ENCODE measurements at places on chromosomes 2 and 18.

- DNase-seq, result no peak
These were observed 927.0 kb upstream of the CRIM1 start for GRCh38 chr2:35428548-35428947.

DNA sequence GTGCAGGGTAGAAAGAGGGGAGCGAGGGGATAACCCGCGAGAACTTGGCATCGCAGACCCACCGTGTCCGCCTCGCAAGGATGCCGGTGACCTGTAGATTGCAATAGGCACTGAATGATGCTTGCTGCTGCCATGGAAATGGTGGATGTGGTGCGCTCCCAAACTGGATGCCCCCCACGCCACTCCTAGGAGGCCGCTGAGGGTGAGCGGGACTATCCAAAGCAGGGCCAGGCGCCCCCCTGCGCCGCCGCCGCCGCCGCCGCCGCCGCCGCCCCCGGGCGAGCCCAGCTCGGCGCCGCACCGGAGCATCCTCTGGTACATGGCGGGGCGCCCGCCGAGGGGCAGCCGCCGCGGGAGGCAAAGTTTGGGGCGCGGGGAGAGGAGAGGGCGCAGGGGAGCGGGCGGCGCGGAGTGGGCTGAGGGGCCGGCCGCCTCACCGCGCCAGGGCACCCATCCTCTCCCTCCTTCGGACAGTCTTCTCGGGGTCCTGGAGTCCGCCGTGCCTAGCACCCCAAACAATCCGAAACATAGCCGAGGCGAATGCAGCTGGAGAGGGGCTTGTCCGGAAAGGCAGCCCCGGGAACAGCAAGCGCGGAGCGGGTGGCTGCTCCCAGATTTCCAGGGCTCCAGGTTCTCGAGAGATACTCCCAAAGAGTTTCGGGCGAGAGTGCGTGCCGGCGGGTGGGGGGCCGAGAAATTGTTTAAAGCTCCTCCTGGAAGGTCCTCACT, 685.1 kb downstream of the NRXN1 start:
- no peak for DNase-seq

DNA sequence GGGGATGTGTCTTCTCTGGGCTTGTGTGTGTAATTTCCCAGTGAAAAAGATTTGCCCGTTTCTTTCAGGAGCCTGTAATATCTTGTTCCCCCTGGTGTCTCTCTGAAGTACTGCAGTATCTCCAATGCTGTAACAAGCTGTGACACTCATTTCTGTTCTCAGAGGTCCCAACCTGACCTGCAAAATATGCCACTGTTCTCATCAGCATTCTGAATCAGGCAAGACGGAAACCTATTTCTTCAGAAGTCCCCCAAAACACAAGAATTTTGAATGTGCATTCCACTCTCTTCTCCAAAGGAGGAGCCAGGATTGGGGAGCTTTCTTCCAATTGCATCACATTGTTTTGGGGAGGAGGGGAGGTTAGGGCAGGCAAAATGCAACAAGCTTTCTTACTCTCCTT, 77.0 kb upstream of the CNGA3 start:
- DNase-seq, result peak; percentile 4

DNA sequence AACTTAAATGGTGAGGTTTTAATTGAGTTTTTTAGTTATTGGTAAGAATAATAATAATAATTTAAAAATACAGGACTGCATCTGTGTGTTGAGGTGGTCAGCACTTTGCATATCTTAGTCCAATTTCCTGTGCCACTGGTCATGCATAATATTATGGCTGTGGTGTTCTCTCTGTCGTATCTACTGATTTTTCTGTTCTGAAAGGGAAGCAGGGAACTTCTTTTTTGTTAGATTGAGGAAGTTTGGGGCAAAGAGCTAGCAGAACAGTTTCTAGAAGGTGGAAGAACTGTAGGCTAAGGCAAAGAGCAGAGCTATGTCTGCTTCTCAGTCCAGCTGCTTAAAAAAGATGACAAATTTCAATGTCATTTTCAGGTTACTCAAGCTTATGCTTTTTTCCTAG, 74.3 kb downstream of the XRCC5 start:
- DNase-seq, result no peak

DNA sequence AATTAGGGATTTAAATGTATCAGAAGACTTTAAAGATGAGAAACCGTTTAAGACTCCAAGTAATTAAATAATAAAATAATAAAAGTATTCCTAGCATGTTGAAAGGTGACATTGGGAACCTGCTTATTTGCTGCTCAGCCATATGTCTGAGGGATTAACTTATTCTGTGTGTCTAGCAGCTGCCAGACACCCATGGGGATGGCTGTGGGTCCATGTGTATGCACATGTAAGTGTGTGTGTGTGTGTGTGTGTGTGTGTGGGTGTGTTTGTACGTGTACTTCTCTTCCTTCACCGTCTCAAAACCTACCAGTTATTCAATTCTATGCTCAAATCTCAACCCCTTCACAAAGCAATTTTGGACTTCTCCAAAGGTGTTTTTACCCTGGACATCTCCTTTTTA, 124.5 kb downstream of the SETBP1 start:
- DNase-seq, result no peak

- peak; percentile 86 for DNase-seq
These were observed 16.7 kb upstream of the MRO start for GRCh38 chr18:50836521-50836957.

DNA sequence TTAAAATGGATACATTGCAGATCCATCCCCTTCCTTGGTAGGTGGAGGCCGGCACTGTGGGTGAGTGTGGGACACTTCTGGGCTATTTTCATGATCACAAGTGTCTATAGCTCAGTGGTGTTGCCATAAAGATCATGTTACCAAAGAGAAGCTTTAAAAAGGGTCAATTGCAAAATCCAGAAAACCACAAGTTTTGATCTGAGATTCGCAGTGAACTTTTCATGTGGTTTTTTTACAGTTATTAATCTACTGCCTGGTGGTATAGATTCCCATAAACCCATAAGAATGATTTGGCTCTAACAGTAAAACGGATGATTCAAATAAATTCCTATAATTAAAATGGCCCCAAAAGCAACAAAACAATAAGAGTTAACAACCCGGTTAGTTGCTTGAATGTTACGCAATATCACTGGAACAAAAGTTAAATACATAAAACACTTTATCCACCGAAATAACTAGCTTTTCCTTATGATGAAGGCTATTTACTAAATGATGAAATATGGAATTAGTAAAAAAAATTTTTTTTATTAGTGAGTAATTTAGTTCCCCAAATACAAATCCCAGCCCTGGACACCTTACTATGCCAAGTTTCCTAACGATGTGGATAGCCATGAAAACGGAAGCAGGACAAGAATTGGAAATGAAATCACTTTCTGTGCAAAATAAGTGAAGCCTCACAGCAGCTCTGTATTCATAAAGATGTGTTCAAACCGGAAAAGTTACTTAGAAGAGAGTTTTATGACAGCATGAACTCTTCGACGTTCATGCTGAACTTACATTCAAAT, 95.6 kb upstream of the THOC1 start:
- DNase-seq, result peak; percentile 25

DNA sequence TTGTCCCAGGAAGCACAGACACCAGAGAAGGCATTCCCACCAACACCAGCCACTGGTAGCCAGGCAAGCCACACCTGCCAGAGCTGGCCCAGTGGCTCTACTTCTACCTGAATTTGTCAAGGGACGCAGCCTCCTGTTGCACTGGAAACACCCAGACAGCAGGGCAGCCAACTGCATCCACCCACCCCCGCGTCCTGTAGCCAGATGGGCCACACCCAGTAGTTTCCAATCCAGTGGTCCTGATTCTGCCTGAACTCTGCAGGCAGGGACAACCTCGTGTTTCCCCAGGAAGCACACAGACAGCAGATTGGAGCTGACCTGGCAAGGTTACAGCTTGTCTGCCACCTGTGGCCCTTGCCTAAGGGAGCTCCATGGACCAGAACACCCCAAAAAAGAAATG, 18.2 kb downstream of the PFN4 start:
- DNase-seq, result no peak

DNA sequence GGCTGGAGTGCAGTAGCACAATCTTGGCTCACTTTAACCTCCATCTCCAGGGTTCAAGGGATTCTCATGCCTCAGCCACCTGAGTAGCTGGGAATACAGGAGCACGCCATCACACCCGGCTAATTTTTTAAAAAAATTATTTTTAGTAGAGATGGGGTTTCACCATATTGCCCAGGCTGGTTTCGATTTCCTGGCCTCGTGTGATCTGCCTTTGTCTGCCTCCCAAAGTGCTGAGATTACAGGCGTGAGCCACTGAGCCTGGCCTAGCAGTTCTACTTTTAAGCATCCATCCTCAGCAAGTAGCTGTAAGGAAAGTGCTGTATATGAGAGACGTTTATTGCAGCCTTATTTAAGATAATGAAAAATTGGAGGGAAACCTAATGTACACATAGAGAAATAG, 79.7 kb downstream of the ZDBF2 start:
- no peak for DNase-seq

- no peak for DNase-seq
These were observed 110.9 kb upstream of the RMP24 start for GRCh38 chr18:35861367-35862118.

DNA sequence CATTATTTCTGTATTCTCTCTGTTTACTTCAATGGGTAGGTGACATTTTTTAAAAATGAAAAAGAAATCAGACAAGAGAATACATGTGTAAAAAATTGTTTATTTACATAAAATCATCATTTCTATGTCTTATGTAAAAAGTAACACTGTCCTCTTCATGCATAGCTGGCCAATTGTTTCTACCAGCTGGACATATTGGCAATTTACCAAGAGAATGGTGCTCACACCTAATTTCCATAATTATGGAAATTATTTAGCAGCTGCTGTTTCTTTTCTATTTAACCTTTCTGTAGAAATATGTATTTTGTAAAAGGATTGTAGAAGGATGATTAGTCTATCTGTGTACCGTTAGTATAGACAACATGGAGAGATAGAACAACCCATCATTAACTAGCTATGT, 791.9 kb downstream of the TRIB2 start:
- DNase-seq, result no peak

DNA sequence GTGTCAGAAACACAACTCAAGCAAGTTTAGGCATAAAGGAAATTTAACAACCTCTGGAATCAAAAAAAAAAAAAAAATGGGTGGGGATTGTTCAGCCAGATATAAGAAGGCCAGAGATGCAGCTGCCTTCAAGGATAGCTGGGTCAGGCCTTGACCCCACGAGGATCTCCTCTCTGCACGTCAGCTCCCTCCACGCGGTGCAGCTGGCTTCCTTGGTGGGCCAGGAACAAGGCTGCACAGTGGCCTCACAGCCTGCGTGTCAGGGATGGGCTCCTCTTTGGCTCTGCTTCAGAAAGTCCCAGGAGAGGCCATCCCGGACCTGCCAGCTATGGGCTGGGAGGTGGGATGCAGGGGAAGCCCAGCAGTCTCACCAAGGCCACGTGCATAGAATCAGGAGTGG, 55.5 kb downstream of the TIMM21 start:
- no peak for DNase-seq

GRCh38 chr2:150388289-150388625, 99.2 kb downstream of the RND3 start:
- no peak for DNase-seq

GRCh38 chr2:175834477-175834876, 167.6 kb downstream of the LNPK start:
- DNase-seq, result no peak

GRCh38 chr18:41024792-41025191, 930.2 kb upstream of the PIK3C3 start:
- DNase-seq, result no peak

GRCh38 chr2:117985092-117985491, 28.8 kb downstream of the CCDC93 start:
- no peak for DNase-seq

GRCh38 chr2:27102329-27102728, 15.8 kb downstream of the KHK start:
- no peak for DNase-seq

GRCh38 chr2:102120701-102121159, 21.8 kb upstream of the IL1R1 start:
- DNase-seq, result no peak

GRCh38 chr2:178419123-178419522, 31.9 kb downstream of the PRKRA start:
- DNase-seq, result peak; percentile 5

DNA sequence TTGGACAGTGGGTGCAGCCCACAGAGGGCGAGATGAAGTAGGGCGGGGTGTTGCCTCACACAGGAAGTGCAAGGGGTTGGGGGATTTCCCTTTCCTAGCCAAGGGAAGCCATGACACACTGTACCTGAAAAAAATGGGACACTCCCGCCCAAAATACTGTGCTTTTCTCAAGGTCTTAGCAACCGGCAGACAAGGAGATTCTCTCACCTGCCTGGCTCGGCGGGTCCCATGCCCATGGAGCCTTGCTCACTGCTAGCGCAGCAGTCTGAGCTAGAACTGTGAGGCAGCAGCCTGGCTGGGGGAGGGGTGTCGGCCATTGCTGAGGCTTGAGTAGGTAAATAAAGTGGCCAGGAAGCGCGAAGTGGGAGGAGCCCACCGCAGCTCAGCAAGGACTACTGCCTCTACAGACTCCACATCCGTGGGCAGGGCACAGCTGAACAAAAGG, 244.7 kb downstream of the NBAS start:
- no peak for DNase-seq

DNA sequence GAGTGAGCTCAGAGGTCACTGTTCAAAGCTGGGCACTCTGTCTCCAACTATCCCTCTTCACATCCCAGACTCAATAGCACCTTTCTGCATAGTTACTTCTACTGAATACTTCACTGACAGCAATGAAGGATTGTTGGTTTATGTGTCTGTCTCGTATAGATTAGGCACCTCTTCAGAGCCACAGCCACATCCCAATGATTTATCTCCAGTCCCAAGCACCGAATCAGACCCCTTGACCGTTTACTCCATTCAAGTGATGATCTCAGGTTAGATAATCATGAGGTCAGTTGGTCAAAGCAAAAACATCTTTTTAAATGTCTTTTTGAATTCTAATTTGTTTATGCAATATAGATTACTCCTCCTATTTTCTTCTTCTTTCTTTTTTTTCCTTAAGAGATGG, 14.7 kb downstream of the NEDD4L start:
- no peak for DNase-seq

DNA sequence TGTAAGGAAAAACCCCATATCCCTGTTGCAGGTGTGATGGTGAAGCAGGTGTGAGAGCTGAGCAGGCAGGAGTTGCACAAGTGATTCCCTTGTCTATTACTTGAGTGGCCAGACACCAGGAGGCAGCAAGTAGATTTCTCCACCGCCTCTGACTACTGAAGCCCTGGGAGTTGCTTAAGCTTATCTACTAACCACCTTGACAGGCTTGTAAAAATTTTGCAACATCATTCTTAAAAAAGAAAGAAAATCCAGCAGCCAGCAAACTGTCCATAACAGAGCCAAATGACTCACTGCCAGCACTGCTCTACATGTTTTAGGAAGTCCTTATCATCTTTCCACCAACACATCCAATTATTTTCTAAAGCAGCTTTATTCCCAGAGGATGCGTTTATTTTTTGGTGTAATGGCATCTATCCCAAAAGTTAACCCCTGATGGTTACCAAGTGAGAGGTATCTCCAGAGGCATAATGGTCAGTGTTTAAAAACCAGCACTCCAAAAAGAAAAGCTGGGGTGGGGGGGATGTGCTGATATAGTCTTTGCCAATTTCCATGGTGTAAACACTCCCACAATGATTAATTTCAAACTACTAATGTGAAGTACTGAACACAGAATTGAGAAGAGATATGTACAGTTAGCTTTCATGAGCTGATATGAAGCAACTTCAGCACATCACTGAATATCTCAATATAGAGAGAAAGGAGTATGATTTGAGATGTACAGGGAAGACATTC, 16.3 kb upstream of the GPR39 start:
- no peak for DNase-seq

GRCh38 chr2:1481406-1482252, 68.4 kb downstream of the TPO start:
- DNase-seq, result no peak
